ENCODE measurements at places on chromosomes 1 and 21.

DNA sequence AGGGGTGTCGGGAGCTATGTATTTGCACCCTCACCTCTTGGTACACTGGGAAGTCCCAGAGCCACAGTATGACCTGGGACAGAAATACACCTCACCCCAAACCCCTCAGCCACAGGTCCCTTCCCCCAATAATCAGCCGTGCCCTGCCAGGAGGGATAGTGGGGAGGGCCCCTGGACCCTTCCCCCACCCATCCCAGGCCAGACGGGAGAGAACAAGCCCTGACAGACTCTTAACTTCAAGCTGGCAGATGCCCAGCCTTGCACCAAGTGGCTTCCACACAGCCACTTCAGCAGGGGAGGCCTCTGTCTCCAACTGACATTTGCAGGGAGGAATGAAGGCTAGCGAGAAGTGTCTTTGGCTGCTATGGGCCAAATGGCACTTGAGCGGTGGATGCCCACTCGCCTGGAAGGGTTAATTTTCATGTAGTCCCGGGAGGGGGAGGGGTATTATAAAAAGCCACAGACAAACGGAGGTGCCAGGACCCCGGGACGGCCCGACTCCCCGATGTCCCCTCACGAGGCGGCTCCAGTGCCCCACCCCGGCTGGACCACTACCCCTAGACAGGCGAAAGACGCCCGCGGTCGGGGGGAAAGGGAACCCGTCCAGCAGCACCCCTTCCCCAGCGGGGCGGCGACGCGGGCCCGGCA is 495 bp downstream of the SYNC start:
- H3K4me1 ChIP-seq, result peaks cover 12% of the 10 kb centered on the region
- H3K27ac ChIP-seq, result no peak overlapping the region
- peak overlapping the region; percentile 70 for H3K4me3 ChIP-seq

DNA sequence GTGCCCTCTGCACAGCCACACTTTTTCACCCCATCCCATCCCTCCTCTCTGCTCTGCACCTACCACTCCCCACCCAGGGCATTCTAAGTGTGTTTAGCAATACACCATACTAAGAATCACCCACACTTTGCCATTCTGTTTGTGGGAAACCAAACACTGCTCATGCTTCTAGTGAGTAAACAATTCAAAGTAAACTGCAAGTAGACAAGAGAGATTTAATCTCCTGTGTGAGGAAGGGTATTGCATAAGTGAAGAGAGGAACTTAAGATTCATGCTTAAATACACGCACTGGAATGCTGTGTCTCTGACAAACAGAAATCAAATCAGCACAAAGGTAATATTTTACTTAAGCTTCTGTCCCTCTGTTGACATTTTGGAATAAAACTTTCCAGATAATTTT is 4.8 kb upstream of the EDARADD start:
- no peak overlapping the region for H3K27ac ChIP-seq
- no peak for DNase-seq
- peaks cover 9% of the 10 kb centered on the region for H3K4me1 ChIP-seq
- H3K36me3 ChIP-seq, result no peaks in the 10 kb centered on the region

GRCh38 chr1:113375878-113376277 is 14.4 kb upstream of the MAGI3 start:
- no peaks in the 10 kb centered on the region for H3K4me1 ChIP-seq
- no peak overlapping the region for H3K27ac ChIP-seq
- DNase-seq, result no peak
- no peak overlapping the region for H3K4me3 ChIP-seq

DNA sequence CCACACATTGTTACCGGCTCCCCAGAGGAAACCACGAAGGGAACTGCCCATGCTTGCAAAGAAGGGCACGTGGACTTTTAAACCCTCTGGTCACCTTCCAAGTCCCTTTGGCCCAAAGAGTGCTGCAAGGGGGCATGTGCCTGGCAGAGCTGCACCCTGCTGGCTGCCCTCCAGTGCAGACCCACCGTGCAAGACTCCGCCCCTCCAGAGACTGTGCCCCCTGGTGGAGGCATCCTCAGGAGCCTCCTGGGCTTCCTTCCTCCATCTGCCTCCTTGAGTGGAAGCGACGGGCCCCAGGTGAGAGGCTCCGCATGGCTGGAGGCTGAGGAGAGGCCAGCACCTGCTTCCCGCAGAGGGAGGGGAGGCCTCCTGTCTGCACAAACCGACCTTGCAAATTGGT is 100.6 kb downstream of the CRYAA start:
- no peak overlapping the region for H3K27ac ChIP-seq
- H3K4me1 ChIP-seq, result no peaks in the 10 kb centered on the region
- peak; percentile 16 for DNase-seq
- H3K27me3 ChIP-seq, result no peaks in the 10 kb centered on the region

DNA sequence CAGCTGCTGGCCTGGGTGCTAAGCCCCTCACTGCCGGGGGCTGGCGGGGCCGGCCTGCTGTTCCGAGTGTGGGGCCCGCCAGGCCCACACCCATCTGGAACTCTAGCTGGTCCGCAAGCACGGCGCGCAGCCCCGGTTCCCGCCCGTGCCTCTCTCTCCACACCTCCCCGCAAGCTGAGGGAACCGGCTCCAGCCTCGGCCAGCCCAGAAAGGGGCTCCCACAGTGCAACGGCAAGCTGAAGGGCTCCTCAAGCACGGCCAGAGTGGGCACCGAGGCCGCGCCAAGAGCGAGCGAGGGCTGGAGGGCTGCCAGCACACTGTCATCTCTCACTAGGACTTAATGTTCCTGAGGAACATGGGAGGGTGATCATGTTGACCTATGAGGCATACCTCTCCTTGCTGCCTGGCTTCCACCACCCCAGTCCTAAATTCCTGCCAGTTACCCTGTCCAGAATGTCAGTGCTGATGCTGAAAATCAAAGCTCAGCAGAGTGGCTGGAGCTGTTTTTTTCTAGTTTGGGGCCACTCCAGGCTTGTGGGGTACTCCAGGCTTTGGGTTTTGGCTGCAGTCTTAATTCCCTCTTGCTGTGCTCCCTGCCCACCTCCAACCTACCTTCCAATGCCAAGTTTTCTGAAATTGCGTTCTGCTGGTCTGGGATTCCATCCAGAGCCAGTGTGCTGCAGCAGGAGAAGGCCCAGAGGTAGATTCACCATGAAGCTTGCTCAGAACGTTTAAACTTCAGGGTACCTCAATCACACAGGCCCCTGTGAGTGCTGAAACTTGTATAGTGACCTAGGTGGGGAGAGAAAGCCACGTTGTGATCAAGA is 44.2 kb upstream of the LPGAT1 start:
- no peak overlapping the region for H3K4me3 ChIP-seq
- DNase-seq, result no peak
- no peak overlapping the region for H3K27ac ChIP-seq
- H3K27me3 ChIP-seq, result no peaks in the 10 kb centered on the region

GRCh38 chr21:30962013-30962412 is 76.3 kb downstream of the KRTAP19-8 start:
- H3K36me3 ChIP-seq, result no peaks in the 10 kb centered on the region
- DNase-seq, result no peak
- no peak overlapping the region for H3K4me3 ChIP-seq
- H3K4me1 ChIP-seq, result no peaks in the 10 kb centered on the region
- no peaks in the 10 kb centered on the region for H3K27me3 ChIP-seq

All from immature natural killer cell (primary cell).